ENCODE measurements at places on chromosomes 13 and 19.

- DNase-seq = no peak
Measured at GRCh38 chr19:3186891-3187661, 1.3 kb downstream of the NCLN start.

GRCh38 chr19:50666346-50667176 is 17.3 kb downstream of the C19orf81 start:
- no peak for DNase-seq

GRCh38 chr13:70784207-70784989 is 676.1 kb upstream of the KLHL1 start:
- DNase-seq = peak; percentile 6

- no peak for DNase-seq
Measured at GRCh38 chr19:48551437-48552302, at the start of gene SULT2B1. TSS of gene SULT2B1 (plus strand) at chr19:48552172. CDS start at chr19:48552253, 81 bp downstream.

DNA sequence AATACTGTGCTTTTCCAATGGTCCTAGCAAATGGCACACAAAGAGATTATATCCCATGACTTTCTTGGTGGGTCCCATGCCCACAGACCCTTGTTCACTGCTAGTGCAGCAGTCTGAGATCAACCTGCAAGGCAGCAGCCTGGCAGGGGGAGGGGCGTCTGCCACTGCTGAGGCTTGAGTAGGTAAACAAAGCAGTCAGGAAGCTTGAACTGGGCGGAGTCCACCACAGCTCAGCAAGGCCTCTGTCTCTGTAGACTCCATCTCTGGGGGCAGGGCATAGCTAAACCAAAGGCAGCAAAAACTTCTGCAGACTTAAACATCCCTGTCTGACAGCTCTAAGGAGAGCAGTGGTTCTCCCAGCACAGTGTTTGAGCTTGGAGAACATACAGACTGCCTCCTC is 82.9 kb downstream of the ZNF737 start:
- DNase-seq = no peak

- no peak for DNase-seq
Measured at GRCh38 chr13:108700422-108701170, 71.2 kb downstream of the MYO16 start.

DNA sequence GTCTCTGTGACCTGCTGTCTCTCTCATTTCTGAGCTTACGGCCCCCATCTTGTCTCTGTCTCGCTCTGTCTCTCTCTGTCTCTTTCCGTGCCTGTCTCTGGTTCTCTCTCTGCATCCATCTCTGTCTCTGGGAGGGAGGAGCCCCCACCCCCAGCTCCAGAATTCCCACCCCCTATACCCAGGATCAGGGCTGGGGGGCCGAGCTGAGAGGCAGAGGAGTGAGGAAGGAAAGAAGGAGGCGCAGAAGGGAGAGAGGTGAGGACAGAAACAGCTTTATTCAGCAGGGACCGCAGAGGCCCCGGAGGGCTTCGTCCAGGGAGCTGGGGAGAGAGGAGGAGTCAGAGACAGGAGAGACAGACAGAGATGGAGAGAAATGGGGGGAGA is 14.0 kb downstream of the JOSD2 start:
- DNase-seq = no peak

GRCh38 chr13:22086597-22087330 is 415.9 kb downstream of the FGF9 start:
- DNase-seq = peak; percentile 28

DNA sequence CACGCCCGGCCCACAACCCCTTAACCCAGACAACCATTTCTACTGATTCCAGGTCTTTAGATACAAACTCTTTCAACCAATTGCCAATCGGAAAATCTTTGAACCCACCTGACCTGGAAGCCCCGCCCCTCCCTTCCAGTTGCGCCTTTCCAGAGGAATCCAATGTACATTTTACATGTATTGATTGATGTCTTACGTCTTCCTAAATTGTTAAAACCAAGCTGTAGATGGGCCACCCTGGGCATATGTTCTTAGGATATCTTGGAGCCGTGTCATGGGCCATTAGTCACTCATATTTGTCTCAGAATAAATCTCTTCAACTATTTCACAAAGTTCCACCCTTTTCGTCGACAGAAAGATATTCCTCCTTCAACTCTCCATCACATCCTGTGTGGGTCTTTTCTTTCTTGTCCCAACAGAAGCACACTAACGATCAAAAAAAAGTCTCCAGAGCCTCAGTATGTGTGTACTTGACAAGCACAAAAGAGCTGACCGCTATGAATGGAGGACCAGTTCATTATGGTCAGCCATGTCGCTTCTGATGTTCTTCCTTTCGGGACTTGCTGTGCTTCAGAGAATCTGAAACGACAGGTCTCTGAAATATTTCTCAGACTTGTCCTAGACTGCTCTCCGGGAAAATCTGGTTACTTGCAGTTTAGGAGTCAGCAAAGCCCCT is 601 bp upstream of the ZNF749 start:
- no peak for DNase-seq

DNA sequence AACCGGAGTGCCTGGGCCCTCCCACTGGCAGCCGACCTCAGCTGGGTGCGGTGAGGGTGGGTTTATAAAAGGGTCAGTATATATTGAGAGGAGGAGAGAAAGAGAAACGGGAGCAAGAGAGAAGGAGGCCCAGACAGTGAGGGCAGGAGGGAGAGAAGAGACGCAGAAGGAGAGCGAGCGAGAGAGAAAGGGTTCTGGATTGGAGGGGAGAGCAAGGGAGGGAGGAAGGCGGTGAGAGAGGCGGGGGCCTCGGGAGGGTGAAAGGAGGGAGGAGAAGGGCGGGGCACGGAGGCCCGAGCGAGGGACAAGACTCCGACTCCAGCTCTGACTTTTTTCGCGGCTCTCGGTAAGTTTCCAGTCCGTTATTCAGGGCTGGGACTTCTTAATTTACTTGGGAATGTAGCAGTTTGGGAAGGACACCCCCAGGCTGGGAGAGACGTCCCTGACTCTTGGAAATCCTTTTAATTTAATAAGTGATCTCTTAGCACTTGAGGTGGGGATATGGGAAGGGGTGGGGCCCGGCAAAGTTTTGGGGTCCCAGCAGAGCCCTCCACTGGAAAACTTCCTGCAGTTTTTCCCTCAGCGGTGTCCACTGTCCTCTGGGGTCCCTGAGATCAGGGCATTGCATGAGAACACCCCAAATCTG is at the start of gene EMP3:
TSS of gene EMP3 (plus strand) at position 288 of the 646 bp plus-strand sequence. CDS start 1,293 bp downstream, outside the sequence.
- DNase-seq = peak; percentile 92

DNA sequence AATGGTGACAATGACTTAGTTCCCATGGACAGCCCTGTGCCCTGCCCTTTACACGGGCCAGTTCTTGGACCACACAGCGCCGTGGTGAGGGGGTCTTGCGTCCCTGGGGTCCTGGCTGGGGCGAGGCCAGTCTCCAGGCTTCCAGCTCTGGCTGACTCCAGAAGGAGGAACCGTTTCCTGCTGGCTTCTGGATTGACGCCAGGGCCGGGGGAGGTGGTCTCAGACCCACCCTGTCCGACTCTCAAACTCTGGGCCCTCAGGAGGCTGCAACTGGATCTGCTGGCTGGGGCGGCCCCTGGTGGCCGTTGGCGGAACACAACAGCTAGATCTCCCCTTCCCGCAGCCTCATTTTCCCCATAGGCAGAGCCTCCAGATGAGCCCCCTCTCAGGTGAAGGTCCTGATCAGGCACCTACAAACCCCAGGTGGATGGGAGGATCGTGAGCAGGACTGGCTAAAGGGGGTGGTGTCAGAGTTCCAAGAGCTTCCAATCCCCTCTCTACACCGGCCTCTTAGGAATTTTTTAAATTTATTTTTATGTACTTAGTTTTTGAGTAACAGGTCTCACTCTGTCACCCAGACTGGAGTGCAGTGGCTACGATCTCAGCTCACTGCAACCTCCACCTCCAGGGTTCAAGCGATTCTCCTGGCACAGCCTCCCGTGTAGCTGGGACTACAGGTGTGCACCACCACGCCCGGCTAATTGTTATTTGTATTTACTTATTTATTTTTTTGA is 8.0 kb downstream of the CCDC194 start:
- DNase-seq = peak; percentile 74

DNA sequence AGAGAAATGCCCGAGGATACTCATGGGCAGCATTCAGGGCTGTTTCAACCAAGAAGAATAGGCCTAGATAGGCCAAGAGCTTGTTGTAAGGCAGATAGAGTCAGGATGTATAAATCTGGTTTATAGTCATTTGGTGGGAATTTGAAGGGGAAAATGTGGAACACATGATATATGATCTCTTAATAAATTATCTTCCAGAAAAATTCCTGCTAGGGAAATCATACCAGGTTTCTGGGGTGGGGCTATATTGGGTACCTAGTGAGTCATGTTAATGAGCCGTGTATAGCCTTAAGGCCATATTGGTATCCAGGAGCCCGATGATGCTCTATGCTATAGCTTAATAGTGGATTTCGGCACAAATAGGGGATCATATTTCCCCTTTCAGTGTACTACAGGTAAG is 51.5 kb upstream of the HTR2A start:
- DNase-seq = no peak

- no peak for DNase-seq
Measured at GRCh38 chr13:46855166-46855565, 41.7 kb downstream of the HTR2A start.

- no peak for DNase-seq
Measured at GRCh38 chr19:12785431-12786031, 5.8 kb upstream of the JUNB start.

GRCh38 chr19:18401580-18402112 is 4.2 kb upstream of the LRRC25 start:
- DNase-seq = no peak

DNA sequence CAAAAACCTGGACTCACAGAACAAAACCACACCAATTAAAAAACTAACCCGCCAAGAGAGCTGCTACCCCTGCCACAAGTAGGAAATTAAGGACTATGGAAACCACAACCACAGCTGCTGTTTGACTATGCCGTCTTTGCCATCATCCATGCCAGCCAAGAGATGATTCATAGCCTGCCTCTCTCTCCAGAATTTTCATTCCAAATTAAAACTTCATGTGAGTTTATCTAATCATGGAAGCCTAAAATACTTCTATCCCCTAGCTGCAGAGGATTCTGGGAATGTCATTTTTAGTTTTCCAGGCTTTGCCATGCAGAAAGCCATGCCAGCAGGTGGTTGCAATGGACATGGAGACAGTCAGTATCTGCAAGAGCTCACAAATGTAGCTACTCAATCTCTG is 27.6 kb upstream of the GTF2F2 start:
- DNase-seq = no peak
